Suppressor macrophage treated with lipopolysaccharide for 4 hours (primary cell): ENCODE measurements at places on chromosomes 16 and 17.

DNA sequence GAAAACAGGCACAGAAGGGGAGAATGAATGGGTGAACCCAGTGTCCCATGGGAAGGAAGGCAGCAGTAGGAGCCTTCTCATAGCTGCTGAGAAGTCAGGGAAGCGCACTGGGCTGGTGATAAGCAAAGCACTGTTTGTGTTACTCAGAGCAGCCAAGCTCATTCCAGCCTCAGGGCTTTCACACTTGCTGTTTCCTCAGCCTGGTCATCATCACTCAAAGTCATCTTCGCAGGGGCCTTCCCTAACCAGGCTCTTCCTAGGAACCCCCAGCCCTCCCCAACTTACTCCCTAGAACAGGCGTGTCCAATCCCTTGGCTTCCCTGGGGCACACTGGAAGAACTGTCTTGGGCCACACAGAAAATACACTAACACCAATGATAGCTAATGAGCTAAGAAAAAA is 32.1 kb upstream of the LONP2 start:
- no peak for DNase-seq

DNA sequence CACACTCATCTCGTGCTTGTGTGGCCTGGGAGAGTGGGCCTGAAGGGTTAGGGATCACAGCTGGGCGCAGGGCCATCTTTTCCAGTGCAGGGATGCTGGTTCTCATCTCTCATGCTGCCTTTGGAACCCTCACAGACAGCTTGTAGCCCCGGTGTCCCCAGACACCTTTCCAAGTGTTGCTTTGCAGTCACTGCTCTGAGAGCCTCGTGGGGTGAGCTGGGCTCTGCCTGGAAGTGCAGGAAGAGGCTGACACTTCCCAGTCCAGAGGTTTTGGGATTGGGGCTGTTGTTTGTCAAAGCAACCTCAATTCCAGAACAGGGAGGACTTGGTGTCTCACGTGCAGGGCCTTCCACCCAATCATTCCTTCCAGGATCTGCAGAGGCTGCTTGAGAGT is 28.2 kb downstream of the TBX4 start:
- no peak for DNase-seq

DNA sequence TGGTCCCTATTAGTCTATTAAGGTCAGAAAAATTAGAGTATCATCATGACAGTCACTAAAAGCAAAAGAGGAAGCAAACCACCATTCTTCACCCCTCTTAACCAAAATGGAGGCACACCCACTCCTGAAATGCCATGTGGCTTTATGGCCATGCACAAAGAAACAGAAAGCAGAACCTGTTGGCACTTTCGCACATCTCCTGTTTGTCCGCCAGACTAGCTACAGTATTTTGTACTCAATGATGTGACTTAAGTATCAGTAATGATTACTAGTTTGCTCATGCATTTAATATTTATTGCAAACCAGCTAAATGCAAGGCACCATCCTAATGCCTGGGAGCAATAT is 70.2 kb upstream of the GNAO1 start:
- peak; percentile 39 for DNase-seq

DNA sequence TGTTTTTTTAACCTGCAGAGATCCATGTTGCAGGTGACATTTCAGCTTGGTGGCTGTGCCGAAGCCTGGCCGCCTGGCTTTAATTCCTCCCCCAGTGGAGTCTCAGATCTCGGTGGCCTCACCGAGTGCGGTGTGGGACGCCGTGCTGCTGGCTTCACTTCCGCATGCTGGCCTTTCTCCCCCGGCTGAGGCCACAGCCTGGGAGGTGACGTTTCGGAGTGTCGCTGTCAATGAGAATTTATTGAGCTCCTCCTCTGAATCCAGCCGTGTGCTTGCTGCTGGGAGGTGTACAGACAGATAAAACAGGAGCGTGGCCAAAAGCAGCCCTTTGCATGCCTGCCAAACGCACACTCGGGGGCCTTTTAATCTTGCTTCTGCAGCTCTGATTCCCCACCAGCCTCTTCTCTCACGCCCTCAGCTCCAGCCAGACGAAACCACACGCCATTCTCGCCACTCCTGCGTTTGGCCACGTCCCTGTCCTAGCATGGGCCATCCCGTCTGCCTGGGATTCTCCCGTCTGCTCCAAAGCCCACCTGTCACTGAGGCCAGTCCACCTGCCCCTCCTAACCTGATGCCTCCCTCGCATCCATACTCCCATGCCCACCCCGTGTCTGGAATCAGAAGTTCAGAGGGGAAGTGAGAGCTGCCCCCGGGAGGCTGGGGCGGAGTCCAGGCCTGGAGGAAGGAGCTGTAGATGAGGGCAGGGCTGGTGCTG is 3.6 kb downstream of the GSE1 start:
- DNase-seq = peak; percentile 82

- no peak for DNase-seq
Observed at GRCh38 chr17:72523491-72523890, 402.7 kb downstream of the SOX9 start.

- DNase-seq = peak; percentile 65
Observed at GRCh38 chr17:7837408-7838088, 3.5 kb downstream of the KDM6B start.

DNA sequence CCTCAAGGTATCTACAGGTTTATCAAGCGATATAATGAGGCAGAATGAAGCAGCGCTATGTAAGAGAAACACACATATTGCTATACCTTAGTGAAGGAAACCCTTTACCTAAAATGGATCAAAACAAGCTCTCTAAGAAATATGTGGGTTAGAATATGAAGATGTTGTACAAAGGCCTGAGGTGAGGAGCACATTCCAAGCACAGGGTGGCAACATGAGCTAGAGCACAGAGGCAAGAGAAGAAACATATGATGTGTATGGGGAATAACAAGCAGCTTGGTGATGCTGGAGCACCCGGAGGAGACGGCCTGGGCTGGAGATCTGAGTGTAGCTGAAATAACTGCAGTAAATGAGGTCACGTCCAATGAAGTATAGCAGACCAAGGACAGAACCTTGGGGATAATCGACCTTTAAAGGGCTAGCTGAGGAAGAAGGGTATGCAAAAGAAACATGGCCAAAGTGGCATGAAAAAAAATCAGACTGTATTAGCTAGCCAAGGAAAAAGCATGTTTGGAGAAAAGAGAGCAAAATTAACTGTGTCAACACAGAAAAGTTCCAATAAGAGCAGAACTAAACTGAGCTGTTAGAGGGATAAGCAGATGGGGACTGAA is 44.0 kb downstream of the MARVELD3 start:
- DNase-seq = no peak

GRCh38 chr16:77037696-77038347 is 153.2 kb upstream of the MON1B start:
- DNase-seq = no peak

DNA sequence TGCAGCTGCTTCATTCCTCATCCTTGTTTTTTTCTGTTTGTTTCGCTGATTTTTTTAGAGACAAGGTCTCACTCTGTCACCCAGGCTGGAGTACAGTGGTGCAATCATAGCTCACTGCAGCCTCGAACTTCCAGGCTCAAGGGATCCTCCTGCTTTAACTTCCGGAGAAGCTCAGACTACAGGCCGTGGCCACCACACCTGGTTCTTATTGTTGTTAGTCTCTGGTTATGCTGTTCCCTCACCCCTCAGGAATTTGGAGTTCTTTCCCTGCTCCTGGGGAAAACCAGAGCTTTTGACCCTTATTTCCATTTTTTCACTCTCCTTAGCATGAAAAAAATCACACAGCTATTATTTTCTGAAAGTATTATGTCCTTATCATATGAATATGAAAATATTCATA is 1.8 kb downstream of the ODF4 start:
- DNase-seq = no peak
